NCI-H187 (cell line): ENCODE measurements at places on chromosomes 4 and X.

GRCh38 chr4:38292529-38292928 lies 332.3 kb downstream of the PTTG2 start:
- no peak for DNase-seq

GRCh38 chr4:171891038-171891437 lies 77.8 kb downstream of the GALNTL6 start:
- no peak for DNase-seq

DNA sequence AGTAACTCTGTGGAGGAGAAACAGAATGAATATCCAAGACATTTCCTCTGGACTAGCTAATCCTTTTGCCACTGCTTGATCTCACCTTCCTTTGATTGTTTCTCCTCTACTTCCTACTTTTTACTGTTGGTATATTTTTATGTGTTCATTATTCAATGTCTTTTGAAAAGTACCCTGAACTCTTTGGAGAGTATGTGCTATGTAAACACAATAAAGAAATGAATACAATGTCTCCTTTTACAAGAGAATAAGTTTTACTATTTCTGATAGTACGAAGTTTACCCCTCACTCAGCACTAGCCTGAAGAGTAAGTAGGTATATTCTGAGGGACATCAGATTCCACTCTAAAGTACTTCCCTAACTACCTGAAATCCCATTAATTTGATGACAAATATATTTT lies 19.9 kb downstream of the CLDN2 start:
- DNase-seq: no peak

DNA sequence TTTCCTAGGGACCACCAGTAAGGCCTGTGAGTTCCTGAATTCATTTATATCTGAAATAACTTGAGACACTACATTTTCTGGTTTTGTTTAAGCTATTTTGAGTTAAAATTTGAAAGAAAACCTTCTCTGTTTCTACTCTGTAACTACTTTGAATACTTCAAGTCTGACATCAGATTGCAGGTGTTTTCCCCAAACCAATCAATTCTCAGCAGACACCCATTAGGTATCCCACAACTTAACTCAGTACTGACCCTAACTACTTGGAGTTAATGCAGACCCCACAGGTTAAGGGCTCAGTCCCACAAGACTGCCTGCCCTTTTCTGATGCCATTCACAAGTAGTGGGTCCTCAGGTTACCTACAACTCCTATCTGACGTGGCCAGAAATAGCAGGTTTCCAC lies 1100.0 kb upstream of the SLIT2 start:
- DNase-seq: no peak

- no peak for DNase-seq
Measured at GRCh38 chrX:119424999-119425398, 25.9 kb downstream of the SLC25A43 start.

GRCh38 chrX:11285651-11286050 lies 7.6 kb upstream of the AMELX start:
- no peak for DNase-seq

GRCh38 chr4:17781300-17782287 lies at the start of gene FAM184B:
TSS of gene FAM184B (minus strand) at chr4:17781621. CDS start at chr4:17781299, 322 bp downstream.
- no peak for DNase-seq

DNA sequence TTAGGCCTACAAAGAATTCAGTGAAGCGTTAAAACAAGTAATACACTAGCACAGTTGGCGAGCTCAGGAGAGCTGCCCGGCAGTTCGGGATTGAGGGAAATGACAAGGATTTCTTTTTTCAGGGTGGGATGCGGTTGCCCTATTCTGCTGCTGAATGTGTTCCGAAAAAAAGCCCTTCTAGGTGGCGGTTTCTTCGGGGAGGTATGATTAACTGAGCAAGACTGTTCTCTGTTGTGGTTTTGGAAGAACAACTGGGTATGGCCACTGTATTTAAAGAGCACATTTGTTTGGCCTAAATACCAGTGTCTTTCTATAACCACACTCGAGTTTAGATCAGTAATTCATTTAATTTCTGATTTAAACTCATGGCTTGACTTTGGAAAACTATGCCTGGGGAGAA lies 459.7 kb upstream of the FAT1 start:
- DNase-seq: no peak

GRCh38 chrX:107482046-107482445 lies 32.6 kb downstream of the FRMPD3 start:
- no peak for DNase-seq

DNA sequence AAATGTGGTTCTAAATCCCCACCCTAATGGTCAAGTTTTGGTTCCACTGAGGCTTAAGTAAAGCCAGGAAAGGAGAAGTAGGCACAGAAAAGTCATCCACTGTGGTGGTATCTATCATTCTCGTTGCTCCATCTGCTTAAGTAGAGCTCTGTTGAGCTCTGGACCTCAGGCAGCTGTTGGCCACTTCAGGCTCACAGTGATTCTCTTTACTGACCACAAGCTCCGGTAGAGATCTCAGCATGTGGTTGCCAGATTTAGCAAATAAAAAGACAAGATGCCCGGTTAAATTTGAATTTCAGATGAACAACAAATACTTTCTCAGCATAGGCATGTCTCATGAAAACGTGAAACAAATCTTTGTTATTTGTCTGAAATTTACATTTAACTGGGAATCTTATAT lies 132.3 kb upstream of the PTCHD1 start:
- no peak for DNase-seq

DNA sequence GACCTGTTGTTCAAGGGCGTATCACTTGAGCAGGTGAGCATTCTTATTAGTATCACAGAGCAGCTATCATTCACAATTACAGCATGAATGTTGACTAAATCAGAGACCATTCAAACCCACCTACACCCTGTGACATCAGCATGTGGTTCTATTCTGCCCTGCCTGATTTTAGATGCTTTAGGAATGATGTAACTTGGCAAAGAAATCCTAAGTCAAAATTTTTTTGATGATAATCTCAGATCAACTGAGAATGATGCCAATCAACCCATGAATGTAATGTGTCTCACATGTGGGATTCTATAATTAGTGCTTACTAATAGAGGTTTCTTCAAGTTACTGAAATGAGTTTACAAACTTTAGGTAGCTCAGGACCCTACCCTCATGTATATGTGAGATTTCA lies 13.4 kb upstream of the CHIC2 start:
- no peak for DNase-seq

DNA sequence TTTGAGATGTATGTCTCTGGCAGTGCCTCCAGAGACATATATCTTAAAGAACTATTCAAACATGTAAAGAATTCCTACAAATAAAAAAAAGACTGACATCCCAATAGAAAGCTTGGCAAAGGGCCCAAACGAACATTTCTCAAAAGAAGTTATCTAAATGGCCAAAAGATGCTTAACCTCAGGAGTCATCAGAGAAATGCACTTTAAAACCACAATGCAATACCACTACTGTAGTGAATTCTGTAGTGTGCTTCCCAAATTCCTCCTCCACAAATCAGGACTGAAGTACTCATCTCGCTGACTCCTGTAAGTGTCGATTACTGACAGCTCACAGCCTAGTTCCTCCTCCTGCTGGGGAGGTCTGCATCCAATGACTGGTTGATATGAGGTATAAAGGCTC lies 129.0 kb upstream of the MAMLD1 start:
- DNase-seq: no peak

DNA sequence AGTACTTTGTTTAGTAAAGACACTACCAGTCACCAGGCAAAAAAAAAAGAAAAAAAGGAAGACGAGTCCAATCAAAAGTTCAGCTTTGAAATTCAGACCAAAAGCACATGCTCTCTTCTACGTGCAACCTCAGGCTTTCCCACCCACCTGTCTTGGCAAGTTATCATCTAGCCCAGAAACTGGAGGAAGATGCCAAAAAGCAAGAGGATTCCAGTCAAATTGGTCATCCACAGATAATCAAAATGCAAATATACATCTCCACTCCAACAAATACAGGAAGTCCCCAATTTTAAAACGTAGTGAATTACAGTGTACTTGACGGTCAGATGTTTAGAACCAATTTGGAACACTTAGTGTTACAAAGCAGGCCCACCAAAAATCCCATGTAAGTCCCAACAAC lies 96.5 kb downstream of the PALLD start:
- no peak for DNase-seq

DNA sequence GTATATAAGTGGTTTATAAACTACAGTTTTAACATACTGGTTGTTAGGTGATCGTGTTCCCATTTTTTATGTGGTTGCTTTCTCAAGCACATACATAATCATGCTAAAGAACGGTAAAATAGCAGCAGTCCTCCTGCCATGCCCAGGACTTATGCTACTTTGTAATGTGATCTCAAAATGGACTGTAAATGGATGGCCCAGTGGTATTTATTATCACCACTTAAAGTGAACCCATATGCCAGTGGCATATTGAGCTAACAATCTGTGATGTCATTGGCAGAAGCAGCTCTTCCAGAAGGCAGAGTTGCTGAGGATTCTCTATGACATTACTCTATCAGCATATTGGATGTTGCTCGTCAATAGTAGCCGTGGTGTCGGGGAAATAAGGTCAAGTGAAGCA lies 28.6 kb downstream of the ANK2 start:
- no peak for DNase-seq

GRCh38 chr4:109969919-109970318 lies 57.2 kb downstream of the EGF start:
- DNase-seq: no peak
